ENCODE measurements at places on chromosomes 12 and 14. TPM values are rescaled to one million over a fixed set of nuclear protein-coding genes. Genes with fewer than 3 reads are reported as not detected.
A peak's percentile ranks its signal among the peaks of the same experiment; 100 is the strongest.

- DNase-seq: no peak
These were observed 59.1 kb upstream of the MED13L start for GRCh38 chr12:116336542-116337065.

The C14orf132 gene
- 4.0 TPM for total RNA-seq

The ZDHHC22 gene
- total RNA-seq: not detected

- DNase-seq: no peak
These were observed 100.0 kb downstream of the DUSP6 start for GRCh38 chr12:89252284-89252683.

The CCDC198 gene
- 18.9 TPM for total RNA-seq

DNA sequence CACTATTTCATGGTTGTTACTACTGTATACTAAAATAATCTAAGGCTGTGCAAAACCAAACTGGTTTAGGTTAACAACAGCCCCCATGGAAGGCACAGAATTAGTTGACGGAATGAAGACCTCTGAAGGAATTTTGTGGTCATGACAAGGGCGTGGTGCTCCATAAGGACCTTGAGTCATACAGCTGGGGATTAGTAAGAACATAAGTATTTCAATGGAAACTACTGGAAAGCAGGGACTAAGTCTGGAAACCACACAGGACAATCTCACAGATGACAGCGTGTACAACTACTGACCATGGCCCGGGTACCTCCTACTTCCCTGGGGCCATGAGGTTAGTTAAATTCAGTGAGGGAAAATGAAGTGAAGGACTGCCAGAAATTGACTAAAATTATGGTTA, 98.5 kb upstream of the PLEKHA5 start:
- peak; percentile 72 for DNase-seq

- no peak for DNase-seq
These were observed 173.7 kb downstream of the SLC25A21 start for GRCh38 chr14:36998686-36999085.

- DNase-seq: peak; percentile 3
These were observed 291.7 kb downstream of the C12orf75 start for GRCh38 chr12:105622220-105622619.

The AQP6 gene
- total RNA-seq: not detected

- no peak for DNase-seq
These were observed 92.7 kb downstream of the DIP2B start for GRCh38 chr12:50597200-50598195.

- no peak for DNase-seq
These were observed 6.7 kb upstream of the C12orf50 start for GRCh38 chr12:88035907-88036289.

The RD3L gene
- not detected for total RNA-seq
